Stimulated activated CD8-positive, alpha-beta memory T cell treated with anti-CD3 and anti-CD28 coated beads, Interleukin-15, amount 100 ng/mL, for 24 hours (primary cell): ENCODE measurements at places on chromosomes 4 and X.

GRCh38 chr4:138804711-138805110 lies 210.9 kb upstream of the NOCT start:
- DNase-seq = no peak

DNA sequence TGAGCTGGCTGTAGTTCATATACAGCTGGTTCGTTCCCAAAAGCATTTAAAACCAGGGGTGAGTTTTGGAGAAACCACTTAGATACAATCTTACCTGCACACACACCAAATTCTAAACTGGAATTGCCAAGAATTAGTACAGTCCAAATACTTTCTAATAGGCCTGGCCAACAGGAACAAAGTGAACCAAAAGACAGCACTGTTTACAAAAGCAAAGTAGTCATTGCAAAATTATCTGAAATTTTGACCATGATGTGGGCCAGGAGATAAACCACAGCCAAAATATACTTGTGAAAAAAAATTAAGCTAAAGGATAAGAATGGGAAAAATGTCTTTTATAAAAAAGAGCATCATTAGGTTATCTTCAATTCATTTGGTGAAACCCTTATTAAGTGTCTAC lies 37.9 kb upstream of the NAP1L5 start:
- DNase-seq = no peak

- DNase-seq = no peak
Measured at GRCh38 chrX:2697741-2698299, 6.7 kb downstream of the CD99 start.

DNA sequence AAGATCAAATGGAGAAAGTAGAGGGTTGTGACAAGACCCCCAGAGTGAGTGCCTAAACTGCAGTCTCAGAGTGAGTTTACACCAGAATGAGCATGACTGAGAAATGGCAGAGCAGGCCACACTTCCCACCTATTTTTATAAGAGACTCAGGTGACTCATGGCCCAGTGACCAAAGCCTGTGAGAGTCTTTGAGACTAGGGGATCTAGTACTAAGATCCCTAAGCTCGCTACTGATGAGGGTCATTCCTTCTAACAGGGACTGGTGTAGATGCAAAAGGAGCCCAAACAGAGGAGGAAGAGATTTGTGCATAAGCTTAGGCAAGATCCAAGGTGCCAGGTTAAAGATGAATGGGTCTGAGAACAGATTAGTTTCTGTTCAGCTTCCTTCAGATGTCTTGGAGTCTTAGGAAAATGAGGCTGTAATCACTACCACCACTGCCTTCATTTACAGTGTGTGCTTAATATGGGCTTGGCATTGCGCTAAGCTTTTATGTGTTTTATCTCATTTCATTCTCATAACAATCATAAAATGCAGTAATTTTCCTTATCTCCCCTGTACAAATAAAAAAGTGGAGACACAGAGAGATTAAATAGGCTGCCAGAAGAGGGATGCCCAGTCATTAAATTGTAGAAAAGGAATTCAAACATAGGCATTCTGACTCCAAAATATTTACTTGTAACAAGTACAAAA lies 62.8 kb downstream of the RWDD4 start:
- DNase-seq = no peak

- no peak for DNase-seq
Measured at GRCh38 chr4:88107406-88108107, 50.9 kb downstream of the ABCG2 start.

DNA sequence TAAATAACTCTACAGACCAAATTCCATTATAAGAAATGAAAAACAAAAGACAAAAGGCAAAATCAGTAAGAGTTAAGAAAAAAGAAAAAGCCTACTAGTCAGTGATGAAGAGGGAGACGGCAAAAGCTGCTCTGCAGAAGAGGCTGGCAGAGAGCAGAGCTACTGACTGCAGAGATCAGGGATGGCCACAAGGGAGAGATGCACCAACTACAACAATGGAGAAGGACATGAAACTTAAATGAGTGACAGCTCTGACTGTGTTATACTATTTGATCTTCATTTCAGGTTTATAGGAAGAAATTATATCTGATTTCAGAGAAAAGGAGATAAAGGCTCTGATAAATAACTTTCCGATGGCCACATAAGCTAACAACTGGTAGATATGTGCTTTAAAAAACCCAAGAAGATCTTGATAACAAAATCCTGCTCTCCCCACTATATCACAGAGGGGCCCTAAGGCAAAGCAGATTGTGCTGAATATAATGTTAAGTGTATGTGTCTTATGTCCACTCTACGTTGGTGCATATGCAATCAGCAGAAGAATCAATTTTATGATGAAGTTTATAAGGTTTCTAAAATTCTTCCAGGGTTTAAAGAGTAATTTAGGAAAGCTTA lies 58.4 kb upstream of the COX18 start:
- no peak for DNase-seq

DNA sequence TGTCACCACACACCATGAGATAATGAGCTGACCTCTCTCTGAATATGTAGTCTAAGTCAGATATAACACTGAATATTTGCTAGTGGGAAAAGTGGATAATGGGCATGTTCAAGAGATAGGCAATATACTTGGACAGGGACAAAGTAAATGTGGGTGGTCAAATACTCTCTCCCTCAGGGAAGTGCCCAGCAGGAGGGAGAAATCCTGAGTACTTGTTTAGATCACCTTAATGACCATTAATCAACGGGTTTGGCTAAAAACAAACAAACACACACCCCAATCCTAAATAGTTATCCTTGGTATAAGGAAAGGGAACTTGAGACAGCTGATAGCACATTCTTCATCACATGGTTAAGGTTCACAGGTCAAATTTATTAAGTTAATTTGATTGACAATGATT lies 933.5 kb downstream of the C4orf33 start:
- no peak for DNase-seq

GRCh38 chr4:17336524-17336961 lies 175.3 kb downstream of the QDPR start:
- peak; percentile 13 for DNase-seq

- no peak for DNase-seq
Measured at GRCh38 chr4:125703443-125703842, 388.7 kb downstream of the FAT4 start.

GRCh38 chr4:126046081-126046614 lies 731.4 kb downstream of the FAT4 start:
- DNase-seq = no peak

DNA sequence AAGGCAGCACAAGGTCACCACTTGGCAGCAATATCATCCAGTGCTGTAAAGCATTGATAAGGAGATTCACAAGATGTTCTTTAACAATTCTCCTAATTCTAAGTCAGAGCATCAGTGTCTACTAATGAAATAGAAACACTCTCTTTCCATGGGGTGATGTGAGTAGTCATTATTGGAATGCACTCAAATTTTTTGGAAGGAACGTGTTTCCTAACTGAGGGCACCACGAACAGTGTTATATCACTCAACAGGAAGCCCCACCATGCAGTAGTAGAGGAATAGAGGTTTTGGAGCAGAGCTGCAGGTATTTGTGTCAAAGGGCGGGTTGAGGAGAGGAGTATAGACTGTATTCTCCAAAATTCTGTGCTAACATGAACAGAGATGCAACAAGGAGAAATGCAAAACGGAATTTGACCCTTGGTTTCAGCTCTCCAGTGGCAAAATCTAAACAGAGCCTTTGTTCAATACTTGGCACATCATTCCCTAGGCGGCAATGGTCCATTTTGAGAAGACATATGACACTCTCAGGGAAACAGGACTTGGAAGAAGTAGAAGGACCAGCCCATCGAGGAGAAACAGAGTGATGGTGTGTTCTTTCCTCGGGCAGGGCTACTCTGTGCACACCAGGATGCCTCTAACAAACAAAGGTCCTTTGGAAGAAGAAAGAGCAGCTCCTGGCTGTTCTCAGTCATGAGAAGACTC lies 98.9 kb downstream of the CPEB2 start:
- no peak for DNase-seq

GRCh38 chrX:33204889-33205288 lies 6.5 kb downstream of the DMD start:
- DNase-seq = no peak

GRCh38 chr4:8581094-8581861 lies 1.1 kb downstream of the GPR78 start:
- no peak for DNase-seq

- no peak for DNase-seq
Measured at GRCh38 chr4:95572304-95572991, 23.7 kb upstream of the UNC5C start.

- DNase-seq = no peak
Measured at GRCh38 chr4:168833881-168834280, 176.2 kb downstream of the CBR4 start.

GRCh38 chrX:85024562-85024961 lies 20.9 kb downstream of the APOOL start:
- DNase-seq = no peak

DNA sequence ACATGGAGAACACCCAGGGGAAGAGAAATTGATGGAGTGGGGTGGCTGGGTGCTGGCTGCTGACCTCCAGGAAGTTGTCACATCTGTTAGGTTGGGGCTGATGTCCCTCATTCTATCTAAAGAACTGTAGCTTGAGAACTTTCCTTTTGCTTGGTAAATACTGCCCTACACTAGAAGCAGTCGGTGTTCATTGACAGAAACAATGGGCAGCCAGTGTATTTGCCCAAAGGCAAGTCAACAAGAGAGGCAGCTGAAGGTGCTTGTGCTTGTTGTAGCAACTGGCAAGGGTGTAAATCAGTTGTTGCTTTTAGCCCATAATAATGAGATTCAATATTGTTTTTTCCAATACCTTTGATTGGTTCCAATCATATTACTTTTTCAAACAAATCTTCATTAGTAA lies 956 bp downstream of the TMEM154 start:
- no peak for DNase-seq

DNA sequence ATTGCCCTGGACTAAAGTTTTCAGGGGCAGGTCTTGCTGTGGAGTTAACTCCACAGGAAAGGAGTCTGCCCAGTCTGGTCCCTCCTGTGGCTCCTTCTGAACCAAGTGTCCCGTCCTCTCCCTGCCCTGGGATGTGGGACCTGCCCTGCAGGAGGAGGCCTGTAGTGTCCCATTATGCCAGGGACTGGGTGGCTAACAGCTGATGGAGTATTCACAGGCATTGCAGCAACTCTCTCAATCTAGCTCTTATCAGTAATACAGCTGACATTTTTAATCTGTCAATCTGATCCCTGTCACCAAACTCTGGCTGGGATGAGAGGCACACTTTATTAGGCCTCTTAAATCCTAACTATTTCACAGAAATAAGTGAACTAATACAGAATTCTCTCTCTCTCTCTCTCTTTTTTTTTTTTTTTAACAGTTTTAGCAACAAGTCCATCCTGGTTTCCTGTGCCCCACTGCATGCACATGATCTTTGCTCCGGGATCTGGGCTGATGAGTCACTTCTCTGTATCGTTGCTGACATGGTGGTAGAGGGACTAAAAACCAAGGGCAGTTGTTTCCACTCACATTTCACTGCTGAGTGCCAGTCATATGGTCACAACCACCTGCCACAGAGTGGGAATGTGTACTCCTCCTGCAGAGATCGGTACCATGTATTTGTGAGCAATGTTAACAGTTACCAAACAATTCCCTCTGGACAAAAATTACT lies 39.1 kb downstream of the HAND2 start:
- no peak for DNase-seq

- no peak for DNase-seq
Measured at GRCh38 chr4:184803874-184804273, 21.9 kb downstream of the ACSL1 start.

DNA sequence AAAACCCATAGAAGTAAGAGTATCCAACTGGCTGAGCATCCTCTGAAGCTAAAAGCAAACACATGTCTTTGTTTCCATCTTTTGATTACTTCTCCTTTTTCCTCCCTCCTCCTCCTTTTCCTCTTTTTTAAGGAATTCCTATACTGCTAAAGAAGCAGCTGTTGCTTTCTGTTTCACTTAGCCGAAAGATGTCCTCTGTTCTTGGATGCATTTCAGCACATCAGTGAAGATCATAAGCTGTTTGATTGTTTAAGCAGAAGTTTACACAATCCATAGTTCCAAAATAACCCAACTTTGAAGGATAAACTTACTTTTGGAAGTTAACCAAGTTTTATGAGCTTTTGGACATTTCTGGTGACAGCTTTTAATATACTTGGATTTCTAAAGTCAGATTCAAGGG lies 55.1 kb upstream of the TNIP3 start:
- DNase-seq = no peak

GRCh38 chr4:74056114-74056857 lies 17.8 kb upstream of the CXCL3 start:
- no peak for DNase-seq

DNA sequence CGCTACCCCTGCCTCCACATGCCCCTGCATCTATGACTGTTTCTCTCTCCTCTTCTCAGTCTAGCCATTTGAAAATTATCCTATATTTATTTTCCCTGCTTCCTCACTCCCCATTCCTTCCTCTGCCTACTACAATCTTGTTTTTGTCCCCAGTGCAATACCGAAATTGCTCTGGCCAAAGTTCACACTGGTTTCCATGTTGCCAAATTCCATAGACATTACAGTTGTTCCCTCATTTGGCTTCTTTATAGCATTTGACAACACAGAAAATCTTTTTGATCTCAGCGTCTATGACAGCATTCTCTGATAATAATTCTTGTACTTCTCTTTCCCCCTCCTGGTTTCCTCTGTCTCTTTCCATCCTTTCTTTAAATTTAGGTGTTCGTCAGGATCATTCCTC lies 99.4 kb downstream of the GPR82 start:
- DNase-seq = no peak

DNA sequence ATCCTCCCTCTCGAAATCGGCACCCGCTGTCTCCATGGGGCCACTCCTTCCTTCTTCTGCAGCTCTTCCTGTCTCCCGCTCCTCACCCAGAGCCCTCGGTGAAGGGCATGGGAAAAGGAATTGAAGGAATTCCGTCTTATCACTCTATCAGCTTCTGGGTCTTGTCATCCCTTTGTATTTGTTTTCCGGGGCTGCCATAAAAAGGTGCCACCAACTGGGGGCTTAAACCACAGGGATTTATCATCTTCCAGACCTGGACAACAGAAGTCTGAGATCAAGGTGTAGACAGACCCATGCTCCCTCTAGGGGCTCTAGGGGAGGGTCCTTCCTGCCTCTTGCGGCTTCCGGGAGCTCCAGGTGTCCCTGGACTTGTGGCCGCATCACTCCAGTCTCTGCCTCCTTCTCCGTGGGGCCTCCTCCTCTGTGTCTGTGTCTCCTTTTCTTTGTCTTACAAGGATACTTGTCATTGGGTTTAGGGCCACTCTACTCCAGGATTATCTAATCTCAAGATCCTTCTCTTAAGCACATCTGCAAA lies 24.0 kb downstream of the CD99 start:
- DNase-seq = no peak

- DNase-seq = no peak
Measured at GRCh38 chr4:39287223-39287622, 78.9 kb downstream of the RFC1 start.

DNA sequence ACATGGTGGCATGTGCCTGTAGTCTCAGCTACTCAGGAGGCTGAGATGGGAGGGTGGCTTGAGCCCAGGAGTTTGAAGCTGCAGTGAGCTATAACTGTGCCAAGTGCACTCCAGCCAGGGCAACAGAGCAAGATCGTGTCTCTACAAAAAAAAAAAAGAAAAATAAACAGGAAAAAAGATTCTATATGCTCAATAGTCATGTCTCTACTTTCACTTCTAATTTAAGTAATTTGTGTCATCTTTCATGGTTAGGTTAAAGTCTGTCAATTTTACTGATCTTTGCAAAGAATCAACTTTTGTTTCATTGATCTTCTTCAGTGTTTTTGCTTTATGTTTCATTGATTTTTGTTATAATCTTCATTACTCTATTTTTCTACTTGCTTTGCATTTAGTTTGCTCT lies 106.2 kb upstream of the MAB21L2 start:
- DNase-seq = no peak

GRCh38 chr4:21848021-21848420 lies 100.6 kb downstream of the KCNIP4 start:
- DNase-seq = no peak
